HuH-7.5 (cell line): ENCODE measurements at places on chromosomes 13 and 19.

GRCh38 chr19:36488846-36489117 is 579 bp downstream of the ZNF566 start:
- DNase-seq, result peak; percentile 54

DNA sequence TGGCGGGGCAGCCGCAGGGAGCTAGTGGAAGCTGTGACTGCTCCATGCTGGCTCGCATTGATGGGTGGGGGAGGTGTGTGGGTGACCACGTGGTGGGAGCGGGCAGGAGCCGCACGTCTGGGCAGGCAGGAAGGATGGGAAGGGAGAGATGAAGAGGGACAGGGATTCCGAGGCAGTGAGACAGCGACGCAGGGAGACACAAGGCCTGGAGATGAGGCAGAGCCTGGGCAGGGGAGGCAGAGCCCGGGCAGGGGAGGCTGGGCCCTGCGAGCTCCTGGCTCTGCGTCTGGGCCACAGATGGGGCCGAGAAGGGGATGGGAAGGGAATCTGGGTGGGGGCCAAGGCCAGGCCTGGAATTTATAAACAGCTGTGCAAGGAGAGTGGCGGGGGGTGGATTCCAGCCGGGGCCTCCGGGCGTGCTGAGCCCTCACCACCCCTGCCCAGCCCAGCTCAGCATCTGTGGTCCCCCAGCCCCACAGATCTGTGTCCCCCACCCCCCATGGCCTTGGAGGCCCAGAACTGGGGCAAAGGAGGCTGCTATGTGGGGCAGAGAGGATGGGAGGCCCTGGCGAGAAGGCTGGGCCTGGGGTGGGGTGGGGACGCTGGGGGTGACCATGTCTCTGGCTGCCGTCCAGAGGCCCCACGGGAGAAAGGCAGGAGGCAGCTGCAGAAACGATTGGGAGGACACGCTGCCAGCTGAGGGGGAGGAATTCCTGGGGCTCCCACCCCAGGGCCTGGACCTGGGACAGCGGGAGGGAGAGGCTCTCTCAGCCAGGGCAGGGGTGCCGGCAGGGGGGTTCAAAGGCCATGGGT is 6.0 kb downstream of the EHD2 start:
- DNase-seq, result no peak

DNA sequence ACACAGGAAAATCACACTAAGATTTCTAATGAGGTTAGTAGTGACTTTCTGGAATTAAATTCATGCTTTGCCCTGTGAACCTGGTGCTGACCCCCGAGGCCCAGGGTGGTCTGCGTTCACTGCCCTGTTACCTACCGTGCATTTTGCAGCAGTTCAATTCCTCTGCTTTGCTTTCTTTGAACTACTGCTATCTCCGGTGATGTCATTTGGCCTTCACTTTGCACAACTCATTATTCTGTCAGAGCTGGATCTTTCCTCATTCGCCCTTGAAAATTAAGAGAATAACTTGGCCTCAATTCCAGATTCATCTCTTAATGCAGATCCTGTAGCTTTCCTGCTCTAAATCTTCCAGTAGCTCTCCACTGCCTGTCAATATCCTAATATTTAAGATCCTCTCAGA is 8.8 kb upstream of the LRRC63 start:
- no peak for DNase-seq

GRCh38 chr13:103862525-103862924 is 796.3 kb upstream of the SLC10A2 start:
- no peak for DNase-seq

GRCh38 chr13:97630725-97631124 is 196.8 kb downstream of the RAP2A start:
- DNase-seq, result no peak
